CD4-positive, alpha-beta T cell (primary cell): ENCODE measurements at places on chromosomes 7 and 10.

GRCh38 chr10:117411479-117412399 lies 36.5 kb upstream of the PDZD8 start:
- no peak for DNase-seq

GRCh38 chr7:17528636-17529035 lies 230.2 kb downstream of the AHR start:
- no peak for DNase-seq

GRCh38 chr10:15849316-15849715 lies 11.0 kb downstream of the MINDY3 start:
- DNase-seq, result no peak

DNA sequence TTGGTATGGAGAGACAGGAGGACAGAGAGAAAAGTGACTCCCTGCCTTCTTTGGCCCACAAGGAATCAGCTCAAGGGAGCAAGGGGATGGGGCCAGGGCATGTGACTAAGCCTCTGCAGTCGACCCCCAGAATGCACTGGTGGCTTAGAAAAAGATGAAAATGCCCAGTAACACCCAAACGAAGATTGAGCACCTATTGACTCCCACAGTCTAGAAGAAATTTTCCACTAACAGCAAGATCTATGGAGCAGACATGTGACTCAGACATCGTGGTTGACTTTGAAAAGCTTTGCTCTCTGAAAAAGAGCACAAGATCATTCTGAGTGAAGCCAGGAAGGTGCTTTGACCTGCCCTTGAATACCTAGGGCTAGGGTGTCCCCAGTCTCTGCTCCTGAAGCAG lies 586.0 kb downstream of the CALN1 start:
- no peak for DNase-seq

- DNase-seq, result no peak
Measured at GRCh38 chr7:139647814-139648390, 124.4 kb downstream of the CLEC2L start.

- no peak for DNase-seq
Measured at GRCh38 chr10:92750791-92751533, 61.2 kb downstream of the HHEX start.

DNA sequence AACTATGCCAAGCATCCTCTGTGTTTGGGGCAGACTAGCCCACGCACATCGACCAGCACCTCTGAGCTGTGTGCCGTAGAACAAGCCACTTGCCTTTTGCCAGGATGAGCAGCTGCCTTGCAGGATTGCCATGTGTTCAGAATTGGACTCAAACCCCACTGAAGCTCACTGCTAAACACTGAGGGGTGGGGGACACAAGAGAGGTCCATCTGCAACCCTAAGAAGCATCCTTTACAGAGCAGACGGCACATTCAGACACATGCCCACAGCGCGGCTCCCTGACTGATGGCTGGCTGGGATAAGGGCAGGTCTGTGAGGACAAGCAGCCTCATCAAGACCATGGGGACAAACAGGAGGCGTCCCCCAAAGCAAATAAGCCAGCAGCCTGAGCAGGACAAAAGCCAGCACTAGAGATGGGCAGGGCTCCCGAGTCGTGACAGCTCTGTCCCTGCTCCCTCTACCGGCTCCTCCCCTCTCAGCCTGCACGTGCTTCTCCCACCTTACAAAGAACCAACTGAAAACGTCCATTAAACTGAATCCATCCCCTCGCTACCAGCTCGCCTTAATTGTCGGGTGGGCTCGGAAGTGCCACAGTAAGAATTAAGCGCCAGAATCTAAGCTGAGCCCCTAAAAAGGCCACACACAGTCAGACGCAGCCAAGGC lies 114.2 kb downstream of the PRKAG2 start:
- no peak for DNase-seq

- DNase-seq, result no peak
Measured at GRCh38 chr7:96174812-96175211, 147.1 kb downstream of the SLC25A13 start.

DNA sequence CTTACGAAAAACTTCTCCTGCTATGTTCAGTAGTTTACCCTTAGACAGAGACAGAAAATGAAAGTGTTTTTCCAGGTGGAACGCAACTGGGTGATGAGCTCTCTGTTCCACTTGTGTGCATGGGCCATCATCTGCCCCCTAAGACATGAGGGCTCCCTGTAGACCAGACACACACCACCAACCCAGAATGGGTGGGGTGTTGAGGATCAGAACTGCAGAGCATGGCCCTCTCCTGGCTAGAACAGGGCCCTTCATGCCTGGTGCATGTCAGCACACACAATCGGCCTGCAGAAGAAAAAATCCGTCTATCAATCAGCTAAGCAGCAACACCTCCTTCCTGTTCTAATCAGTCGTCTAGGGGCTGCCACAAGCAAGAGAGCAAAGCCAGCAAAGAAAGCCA lies 186.2 kb upstream of the INHBA start:
- DNase-seq, result no peak

GRCh38 chr10:11896549-11897200 lies 73.5 kb downstream of the PROSER2 start:
- DNase-seq, result no peak

DNA sequence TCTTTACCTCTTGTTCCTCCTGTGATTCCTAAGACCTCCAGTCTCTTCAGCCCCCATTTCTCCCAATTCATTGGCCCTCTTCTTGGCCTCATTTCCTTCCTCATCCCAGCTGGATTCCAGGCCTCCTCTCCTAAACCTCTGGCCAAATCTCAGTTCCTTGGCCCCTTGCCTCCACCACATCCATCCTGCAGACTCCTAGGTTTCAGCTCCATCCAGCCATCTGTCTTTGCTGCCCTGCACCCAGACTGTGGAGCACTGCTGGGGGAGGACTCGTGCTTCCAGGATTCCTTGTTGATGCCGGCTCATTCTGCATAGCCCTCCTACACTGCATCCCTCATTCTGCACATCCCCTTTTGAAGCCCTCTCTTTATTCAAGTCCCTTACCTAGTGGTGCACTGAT lies 6.7 kb downstream of the PLAC9 start:
- no peak for DNase-seq

- DNase-seq, result no peak
Measured at GRCh38 chr10:81036257-81036656, 498.6 kb downstream of the SH2D4B start.

DNA sequence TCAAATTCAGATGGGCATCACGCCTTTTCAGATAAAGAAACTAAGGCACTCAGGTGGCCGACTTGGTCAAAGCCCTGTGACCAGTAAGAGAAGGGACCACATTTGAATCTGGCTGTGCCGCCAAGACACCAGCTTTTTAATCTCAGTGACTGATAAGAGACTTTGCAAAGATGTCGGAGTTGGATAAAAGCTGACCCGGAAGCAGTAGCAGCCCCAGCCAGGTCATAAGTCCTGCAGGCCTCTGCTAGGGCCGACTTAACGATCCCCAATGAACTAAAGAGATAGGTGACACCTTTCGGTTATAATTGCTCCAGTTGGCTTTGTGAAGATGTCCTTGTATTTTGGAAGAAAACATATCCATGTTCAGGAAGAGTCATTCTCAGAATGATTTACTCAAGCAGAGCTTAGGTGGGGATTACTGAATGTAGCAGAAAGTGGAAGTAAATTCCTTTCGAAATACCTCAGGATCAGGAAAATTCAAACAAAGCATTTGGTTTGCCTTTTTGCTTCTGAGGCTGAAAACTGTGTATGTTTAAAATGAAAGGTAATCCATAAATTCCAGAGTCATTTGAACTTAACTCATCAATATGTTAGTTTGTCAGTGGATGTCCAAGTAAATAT lies 164.2 kb upstream of the PITRM1 start:
- no peak for DNase-seq

DNA sequence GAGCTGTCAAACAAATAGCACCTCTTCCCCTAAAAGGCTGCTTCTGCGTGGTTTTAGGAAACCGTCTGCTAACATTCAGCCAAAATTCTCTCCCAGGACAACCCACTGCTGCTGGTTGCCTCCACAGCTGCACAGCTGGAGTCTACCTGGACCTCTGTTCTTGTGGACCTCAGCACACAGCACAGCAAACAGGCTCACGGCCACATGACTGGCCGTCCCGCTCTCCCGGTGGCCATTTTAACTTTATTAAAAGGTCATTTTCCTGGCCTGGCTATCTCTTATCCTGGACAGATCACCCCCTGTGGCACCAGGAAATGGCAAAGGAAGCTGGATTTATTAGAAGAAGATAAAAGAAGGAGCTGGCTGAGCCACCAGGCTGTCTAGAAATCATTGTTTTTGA lies 27.6 kb downstream of the SORBS1 start:
- no peak for DNase-seq

DNA sequence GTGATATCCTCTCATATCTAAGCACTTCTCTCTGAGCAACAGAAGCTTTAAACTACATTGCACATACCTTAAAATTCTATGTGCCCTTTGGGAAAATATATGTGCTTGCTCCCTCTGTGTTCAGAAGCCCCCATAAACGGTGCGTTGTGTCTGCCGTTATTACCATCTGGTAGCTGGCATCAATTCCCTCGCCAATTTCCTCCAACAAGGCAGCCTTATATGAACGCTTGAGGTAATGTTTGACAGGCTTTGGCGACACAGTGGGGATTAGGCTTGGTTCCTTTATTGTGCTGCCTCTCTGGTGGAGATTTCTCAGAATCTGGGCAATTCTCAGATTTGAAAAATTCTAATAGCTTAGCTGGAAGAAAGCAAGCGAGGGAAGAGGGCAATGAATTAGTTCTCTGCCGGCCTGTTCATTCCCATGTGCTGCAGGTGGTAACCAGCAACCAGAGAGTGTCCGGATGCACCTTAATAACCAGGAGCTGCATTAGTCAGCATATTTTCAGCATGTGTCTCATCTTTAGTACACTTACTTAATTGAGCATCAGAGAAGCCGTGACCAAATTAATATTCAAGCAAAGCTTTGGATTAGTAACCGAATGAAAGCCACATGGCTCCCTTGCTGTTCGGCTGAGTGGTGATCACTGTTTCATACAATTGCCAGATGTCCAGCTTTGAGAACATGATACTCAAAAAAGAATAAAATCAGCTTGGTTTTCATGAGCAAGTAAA lies 7.3 kb upstream of the PPP1R17 start:
- no peak for DNase-seq

GRCh38 chr7:78234634-78235033 lies 436.1 kb downstream of the PHTF2 start:
- no peak for DNase-seq

GRCh38 chr7:15489383-15489782 lies 72.4 kb downstream of the AGMO start:
- DNase-seq, result no peak

DNA sequence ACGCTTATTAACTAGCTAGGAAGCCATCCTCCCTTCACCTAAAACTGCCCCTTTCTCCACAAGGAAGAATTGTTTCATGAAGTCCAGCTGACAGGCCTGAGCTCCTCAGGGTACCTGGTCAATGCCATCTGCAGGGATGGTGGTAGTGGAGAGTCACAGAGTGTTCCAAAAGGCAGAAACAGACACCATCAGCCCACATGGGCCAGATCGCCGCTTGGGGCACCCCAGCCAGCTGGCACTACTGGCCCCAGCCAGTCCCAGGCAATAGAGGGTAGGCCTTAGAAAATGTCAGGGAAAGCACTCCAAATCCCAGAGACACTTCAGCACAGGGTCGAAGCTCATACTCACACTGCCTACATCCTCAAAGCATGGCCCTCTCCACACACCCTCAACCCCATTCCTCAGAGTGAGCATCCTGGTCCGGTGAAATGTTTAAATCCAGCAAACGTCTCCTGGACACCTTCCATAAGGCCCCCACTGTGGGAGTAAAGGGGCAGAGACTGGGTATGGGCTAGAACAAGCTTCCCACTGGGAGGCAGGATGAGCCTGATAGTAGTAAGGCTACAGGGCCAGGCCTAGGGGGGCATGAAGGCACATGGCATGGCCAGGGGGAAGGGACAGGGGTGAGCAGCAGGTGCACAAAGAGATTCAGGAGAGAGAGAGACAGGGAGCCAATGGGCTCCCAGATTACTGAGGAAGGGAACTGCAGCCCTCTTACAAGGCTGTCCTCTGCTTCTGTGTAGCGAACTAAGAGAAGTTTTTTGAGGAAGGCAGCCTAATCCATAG lies 1.9 kb downstream of the LRRC20 start:
- no peak for DNase-seq

- DNase-seq, result no peak
Measured at GRCh38 chr7:128804484-128804883, 12.7 kb downstream of the CCDC136 start.

- no peak for DNase-seq
Measured at GRCh38 chr10:45450866-45451265, 76.8 kb downstream of the ALOX5 start.
